ENCODE measurements at places on chromosomes 2 and 18.
A peak's percentile ranks its signal among the peaks of the same experiment; 100 is the strongest.

- ATAC-seq: no peak
Measured at GRCh38 chr18:78362198-78362597, 617.4 kb upstream of the SALL3 start.

DNA sequence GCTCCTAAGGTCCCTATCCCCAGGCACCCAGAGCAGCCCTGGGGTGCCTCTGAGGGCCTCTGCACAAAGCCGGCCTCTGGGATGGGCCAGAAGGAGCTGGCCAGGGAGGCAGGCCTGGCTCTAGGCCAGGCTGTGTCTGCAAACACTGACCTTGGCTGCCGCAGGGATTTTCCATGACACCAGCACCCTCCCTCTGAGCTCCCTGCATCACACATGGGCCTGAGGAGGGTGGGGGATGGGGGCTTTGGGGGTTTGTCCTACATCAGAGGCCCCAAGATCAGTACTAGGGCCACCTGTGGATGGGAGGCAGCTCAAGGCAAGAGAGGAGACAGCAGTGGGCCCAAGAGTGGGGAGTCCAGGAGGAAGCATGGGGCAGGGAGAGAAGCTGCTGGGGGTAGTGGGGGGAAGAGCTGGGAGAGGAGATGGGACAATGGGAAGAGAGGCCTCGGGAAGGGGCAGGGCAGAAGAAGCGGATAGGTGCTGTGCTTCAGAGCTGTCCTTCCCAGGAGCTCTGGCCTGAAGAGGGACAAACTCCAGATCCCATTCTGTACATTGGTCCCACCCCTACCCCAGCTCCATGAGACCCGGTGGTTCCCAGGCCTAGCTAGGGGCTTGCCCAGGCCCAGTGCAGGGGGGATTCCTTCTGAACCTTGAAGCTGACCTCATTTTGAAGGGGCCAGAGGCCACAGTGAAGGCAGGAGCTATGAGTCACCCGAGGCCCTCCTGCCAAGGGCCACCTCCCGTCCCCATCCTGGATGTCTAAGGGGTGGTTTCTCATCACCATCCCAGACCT lies 28.0 kb downstream of the KCNK3 start:
- ATAC-seq: peak; percentile 87

DNA sequence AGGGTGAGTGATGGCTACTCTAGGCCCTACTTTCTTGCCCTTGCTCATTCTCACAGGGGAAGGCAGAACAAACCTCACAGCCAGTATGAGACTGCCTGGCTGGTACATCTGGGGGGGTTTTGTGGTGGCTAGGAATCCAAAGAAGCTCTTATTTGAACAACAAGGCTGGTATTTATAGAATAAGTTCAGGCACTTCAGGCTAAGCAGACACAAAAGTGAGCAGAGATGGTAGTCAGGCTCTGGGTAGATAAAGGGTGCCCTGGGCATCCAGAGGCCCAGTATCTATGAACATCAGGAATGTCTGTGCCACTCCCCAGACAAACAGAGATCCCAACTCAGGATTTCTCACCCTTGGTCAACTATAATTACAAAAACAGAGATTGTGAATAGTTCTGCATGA lies 57.2 kb upstream of the RTN4 start:
- no peak for ATAC-seq

GRCh38 chr2:66704786-66705185 lies 269.9 kb downstream of the MEIS1 start:
- ATAC-seq: no peak

- no peak for ATAC-seq
Measured at GRCh38 chr2:171813126-171813525, 80.9 kb downstream of the SLC25A12 start.

DNA sequence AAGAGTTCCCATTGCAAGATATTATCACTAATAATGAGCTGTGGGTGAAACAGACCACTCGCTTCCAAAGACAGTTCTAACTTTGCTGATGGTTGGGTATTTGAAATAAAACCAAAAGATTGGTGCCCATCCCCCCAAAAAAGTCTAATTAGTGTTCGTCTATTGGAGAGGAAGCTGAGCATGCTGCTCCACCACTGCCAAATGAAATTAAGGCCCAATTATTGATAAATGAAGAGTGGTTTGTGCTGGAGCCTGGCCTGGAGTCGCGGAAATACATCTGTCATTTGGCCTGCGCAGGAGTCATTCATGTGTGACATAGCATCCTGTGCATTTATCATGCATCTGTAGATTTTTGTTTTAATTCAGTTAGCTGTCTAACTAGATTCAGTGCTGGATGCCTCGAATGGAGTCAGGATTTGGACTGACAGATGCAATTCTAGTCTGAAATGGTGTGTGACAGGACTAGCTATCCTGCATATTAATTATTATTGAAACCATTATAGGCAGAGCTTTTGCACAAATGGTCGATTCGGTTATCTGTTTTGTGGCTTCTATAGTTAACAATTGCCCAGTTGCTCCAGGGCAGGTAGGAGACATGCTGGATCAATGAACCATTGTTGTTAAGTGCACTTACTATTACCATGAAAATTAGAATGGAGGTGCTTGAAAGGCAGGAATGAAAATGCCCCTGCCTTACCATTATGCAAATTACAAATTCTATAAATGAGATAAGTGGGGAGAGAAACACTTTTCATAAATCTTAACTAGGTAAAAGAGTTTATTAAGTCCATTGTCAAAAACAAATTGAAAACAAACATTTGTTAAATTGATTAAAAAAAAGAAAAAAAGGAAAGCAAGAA lies 450.4 kb upstream of the TCF4 start:
- no peak for ATAC-seq

DNA sequence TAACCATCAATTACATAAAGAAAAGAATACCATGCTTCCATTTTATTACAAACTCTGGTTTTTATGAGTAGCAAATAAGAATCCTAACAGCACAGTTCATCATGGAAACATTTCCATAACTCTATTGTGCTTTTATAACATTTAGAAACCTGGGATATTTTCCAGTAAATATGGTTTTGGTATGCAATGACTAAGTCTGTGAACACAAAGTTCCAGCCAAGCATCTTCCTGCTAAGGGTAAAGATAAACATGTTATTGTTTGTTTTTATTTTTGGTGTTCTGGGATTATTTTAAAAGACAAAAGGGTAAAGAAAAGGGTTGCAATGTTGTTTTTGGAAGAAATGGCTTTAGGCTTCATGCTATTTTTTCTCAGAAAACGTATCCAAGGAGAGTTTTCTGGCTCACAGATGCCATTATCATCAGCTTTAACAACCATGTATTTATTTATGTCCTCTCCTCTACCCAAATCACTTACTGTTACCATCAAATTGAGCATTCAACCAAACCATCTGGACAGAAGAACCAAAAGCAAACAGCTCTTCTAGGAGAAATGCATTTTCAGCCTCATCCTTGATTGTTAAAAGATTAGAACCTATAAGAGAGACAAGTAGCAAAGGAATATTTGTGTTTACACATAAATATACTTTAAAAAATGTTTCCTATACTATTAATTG lies 116.0 kb downstream of the PLA2R1 start:
- ATAC-seq: no peak

- no peak for ATAC-seq
Measured at GRCh38 chr18:41871229-41872000, 83.6 kb upstream of the PIK3C3 start.

DNA sequence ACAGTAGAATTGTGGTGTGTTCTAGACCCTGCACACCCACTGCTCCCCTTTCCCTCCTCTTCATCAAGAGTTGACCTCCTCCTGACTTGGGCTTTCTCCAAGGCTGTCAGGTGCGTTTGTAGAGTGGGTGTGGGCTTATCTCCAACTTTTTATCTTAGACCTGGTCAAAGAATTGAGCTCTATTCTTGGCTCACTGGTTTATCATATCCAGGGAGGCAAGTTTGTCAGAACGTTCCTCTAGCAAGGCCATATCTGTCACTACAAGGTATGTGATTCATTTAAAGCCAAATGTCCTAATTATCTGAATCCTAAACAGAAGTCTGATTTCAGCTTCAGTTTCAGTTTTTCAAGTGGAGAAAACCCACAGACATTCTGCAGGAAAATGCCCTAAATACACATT lies 117.1 kb upstream of the MGAT5 start:
- no peak for ATAC-seq

DNA sequence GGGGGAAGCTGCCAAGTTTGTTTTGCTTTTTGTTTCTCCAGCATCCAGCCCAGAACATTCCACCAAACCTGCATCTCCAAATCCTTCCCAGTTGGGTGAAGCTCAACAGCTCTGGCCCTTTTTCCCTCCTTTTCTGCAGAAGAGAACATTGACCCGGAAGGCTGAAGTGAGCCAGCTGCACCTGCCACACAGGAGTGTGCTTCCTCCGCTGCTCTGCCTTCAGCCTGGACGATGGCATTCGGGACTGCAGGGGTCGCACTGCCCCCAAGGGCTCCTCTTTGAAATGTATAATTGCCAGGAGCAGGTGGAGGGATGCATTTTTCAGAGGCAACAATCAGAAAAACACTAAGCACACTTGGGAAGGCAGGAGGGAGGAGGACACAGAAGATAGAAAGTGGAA lies 41.8 kb downstream of the ST8SIA5 start:
- ATAC-seq: no peak

DNA sequence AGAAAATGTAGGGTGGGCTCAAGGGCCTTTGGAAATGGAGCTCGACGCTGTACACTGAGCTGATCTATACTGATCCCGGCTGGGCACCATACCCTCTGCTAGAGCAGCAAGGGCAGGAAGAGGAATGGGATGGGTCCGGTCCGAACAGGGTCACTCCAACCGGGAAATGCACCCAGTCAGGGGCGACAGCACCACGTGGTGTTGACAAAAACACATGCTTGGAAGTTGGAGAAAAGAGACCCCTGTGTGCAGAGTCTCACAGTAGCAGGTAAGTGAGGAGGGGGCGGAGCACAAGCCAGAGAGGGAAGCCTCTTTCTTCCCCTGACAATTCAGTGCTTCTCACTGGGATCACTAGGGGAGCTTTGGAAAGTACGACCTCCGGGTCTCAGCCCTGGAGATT lies 84.1 kb upstream of the ASB18 start:
- no peak for ATAC-seq

DNA sequence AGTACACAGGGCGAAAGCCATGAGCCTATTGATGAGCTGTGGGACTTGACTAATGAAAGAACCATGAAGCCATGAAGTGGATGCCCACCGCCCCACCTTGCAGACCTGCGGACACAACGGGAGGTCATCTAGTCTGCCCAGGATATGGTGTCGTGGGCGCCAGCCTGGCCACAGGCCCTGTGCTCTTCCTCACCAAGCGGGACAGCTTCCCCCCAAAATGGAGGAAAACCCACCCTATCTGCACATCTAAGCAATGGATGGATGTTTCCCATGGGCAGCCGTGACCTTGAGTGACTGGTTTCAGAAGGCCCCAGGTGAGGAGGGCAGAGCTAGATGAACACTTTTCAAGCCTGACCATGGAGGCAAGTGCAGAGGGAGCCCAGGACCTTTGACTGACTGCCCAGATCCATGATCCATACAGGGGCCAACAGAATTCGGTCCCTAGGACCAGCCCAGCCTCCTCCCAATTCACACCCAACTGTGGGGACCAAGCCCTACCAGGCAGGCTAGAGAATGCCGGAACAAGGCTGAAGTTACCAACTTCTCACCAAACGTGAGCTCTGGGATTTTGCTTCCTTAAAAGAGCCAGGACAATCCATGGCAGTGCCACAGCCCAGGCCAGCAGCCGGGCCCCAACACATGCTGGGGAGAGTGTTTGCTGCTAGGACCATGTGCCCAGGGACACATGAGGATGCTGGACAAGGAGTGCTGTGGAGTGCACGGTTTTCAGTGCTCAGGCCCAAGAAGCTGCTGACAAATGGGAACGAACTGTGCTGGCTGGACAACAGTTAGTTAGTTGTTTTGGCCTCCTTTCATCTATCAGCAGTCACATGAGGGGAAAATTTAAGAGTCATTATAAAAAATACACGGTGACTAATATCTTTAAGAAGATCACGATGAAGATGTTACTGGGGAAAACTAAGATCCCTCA lies 249.4 kb downstream of the HDAC4 start:
- ATAC-seq: peak; percentile 87
